NCI-H2171 treated with DMSO at 0.1 percent for 48 hours (cell line): ENCODE measurements at places on chromosomes 7 and 10.

- DNase-seq, result no peak
These were observed 751 bp upstream of the HYCC1 start for GRCh38 chr7:23014681-23015080.

GRCh38 chr7:14507617-14508016 lies 394.9 kb downstream of the DGKB start:
- DNase-seq, result peak; percentile 95

GRCh38 chr10:11249152-11249807 lies 231.6 kb downstream of the CELF2 start:
- no peak for DNase-seq

- peak; percentile 42 for DNase-seq
These were observed 86.7 kb downstream of the MDFIC start for GRCh38 chr7:115008465-115009114.

DNA sequence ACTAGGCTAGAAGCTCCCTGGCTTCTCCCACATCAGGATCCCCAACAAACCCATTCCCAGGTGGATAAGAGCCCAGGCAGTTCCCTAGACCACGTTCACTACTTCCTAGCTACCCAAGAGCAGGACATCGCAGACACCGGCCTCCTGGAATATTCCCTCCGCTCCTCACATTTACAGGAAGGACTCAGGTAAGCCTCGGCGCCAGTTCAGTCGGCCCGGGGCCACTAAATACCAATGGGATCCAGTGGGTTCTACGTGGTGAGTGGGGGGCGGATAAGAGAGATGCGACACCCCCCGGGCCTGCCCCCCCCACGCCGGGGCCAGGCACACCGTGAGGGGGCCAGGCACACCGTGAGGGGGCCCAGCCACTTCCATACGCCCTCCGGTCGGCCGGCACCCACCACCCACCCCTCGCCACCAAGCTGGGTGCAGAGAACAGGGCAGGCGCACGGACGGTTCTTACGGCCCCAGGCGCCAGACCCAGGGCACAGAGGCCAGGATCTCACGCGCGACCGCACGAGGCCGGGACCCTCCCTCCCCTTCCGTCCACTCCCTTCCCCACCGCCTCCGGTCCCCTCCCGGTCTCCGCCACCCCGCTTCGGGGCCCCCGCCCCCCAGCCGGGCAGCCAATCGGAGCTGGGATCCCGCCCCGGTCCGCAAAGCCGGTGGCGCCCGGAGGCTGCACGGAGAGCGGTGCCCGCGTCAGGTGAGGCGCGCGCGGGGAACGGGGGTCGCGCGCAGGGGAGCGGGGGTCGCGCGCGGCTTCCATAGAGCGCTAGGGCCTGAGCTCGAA lies at the start of gene BLVRA:
BLVRA (plus strand) TSS at position 652 of the 793 bp plus-strand sequence. CDS start 12,479 bp downstream, outside the sequence.
- DNase-seq, result peak; percentile 49

- DNase-seq, result no peak
These were observed 818.0 kb downstream of the PHTF2 start for GRCh38 chr7:78616539-78616938.

DNA sequence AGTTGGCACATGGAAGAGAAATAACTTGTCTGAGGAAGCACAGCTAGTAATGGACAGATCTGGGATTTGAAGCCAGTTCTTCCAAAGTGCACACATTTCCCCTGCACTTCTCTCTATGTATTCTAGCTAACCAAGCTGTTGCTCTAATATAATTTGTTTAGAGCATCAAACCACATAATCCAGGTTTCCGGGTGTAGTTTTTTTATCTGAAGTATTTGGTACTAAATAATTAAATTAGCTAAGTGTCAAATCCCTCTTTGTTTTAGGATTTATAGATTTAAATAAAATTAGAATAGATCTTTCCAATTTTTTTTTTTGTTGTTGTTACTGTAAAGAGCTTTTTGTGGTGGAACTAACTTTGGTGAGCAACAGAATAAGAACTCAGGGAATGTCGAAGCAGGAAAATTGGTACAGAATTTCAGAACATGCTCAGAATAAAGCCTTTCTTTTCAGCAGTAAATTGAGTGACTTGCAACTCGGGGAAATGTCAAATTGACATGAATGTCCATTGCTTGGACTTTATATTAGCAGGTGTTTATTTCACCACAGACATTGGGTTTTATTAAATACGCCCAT lies 33.7 kb downstream of the CAMK1D start:
- DNase-seq, result no peak

DNA sequence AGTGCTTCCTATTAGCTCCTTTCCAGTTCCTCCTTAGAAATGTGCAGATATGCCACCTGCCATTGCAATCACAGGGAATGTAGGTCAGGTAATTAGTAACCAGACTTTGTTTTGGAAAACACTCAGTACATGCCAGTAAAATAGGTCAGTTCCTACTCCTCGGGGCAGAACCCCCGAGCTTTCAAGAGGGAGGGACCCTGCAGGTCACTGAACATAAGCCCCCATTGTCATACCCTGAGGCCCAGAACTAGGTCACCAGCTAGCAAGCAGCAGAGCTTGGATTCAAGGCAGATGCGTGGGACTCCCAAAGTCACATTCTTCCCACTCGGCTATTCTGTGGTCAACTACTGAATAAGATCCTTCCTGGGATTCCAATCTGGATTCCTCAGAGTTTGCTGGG lies 104.8 kb downstream of the PPP1R3C start:
- no peak for DNase-seq

- no peak for DNase-seq
These were observed 90.7 kb downstream of the MKI67 start for GRCh38 chr10:128035557-128035973.

GRCh38 chr7:41312235-41312634 lies 390.7 kb downstream of the INHBA start:
- DNase-seq, result no peak

DNA sequence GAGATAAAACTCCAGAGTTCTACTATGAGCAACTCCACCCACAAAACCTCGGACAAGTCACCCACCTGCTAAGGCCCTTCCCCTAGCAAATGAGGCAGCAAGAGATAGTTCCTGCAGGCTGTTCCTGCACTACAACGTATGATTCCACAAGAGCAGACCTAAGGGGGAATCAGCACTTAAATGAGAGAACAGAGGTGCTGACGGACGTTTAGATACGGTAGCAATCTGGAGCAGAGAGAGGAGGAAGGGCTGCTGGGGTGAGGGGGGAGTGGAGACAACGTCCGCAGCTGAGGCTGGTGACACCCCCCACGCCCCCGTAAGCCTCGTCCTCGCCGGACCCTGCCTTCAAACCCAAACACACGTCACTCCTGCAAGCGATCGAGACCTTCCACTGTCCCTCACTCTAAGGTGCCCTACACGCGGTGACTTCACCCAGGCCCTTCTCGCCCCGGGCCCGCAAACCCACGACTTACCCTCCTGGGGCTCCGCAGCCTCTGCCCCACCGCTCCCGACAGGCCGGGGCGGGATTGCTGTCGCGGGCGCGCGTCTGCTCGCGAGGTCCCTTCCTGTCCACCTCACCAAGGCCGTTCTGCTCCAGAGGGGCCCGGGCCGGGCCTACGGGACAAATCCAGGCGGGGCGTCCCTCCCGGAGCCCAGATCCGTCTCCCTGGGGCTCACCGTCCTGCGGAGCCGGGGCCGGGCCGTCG lies 635 bp downstream of the ZNF12 start:
- DNase-seq, result no peak

- no peak for DNase-seq
These were observed 675.0 kb downstream of the CNTNAP2 start for GRCh38 chr7:146791344-146792285.

DNA sequence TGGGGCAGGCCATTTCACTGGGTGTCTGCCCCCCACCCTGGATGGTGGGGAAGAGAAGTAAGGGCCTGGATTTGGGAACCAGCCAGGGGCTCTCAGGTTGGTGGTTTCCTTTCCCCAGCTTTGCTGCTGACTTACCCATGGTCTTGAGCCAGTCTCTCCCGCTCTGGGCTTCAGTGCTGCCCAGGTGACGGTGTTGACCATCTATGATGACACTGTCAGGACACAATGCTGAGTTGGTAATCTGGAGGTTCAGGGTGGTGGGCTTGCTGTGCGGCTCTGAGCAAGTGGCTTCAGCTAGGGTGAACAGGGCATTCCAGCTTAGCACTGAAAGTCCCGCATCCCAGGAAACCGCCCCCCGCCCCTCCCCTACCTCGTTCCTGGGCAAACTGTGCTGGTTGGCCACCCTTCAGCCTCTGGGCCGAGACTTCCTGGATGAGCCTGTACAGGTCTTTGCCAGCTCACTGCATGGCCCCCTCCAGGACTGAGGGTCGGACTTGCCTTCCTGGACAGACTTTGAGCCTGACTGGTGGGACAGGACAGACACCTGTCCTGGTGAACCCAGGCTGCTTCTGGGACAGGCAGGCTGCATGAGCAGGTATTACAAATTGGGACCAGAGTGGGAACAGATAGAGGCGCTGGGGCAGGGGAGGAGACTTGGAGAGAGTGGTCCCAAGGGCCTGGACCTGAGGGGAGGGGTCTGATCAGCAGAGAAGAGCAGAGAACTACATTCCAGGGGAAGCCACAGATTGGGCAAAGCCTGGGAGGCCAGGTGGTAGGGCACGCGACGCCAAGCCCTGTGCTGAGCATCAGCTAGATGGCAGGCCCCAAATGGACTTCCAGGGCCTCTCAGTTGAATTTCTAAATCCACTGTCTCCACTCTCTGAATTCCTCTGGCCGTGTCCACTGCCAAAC lies 19.9 kb upstream of the ZMIZ1 start:
- DNase-seq, result no peak

- peak; percentile 34 for DNase-seq
These were observed 607 bp upstream of the SMO start for GRCh38 chr7:129187681-129188371.

DNA sequence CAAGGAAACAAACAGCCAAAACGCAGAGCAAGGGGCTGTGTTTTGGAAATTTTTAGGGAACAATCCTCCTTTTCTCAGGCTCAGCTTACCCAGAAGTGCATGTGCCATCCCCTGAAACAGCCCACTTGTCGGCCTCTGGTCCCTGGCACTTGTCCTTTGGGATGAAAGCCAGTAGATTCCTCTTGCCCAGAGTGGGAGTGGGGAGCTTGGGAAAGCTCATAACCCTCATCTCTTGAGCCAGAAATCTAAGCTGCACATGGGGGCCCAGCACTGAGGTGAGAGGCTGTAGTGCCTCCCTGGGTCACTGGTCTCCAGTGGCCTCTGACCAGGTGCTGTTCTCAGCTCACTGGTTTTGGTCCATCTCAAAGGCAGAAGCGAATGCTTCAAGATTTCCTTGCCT lies 150.3 kb downstream of the RNF216 start:
- DNase-seq, result no peak

DNA sequence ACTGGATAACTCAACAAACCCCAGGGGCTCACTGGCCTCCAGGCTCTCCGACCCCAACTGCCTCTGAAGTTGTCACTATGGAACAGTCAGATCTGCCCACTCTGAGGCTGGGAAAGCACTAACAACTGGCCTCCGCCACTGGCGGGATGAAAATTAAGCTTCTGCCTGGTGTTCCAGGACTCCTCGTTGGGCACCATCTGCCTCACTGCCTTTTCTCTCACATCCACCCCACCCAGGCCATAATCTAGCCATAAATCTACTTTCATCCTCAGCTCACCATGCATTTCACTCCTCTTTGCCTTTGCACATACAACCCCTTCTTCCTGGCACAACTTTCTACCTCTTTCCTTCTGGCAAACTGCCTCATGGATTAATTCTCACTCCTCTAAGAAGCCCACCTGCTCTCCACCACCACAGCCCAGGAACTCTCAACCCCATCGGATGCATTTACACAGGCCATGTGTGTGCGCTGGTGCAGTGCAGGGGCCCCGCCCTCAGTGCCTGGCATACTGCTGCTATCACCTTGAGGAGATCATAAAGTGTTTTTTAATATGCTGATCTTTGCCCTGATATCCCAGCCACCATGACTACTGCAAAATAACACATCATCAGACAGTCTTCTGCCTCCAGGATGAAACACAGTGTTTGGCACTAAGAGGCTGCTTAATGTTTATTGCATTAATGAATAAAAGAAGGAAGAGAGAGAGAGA lies 4.0 kb downstream of the CDHR1 start:
- DNase-seq, result no peak

GRCh38 chr7:117759950-117760640 lies 113.1 kb downstream of the CTTNBP2 start:
- DNase-seq, result no peak

DNA sequence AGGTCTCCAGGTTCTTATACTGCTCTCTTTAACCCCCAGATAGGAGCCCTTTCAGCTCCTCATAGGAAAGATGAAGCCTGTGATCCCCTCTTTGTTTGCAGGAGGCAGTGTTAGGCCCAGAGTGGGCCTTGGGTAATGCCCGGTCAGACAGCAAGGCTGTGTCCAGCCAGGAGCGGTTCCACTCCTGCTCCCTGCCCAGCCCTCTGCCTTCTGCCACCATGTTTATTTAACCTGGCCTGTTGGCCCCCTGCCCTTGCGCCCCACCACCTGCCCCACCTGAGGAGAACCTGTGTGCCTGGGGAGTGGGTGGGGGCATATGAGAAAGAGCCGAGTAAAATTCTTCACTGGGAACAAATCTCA lies 24.3 kb downstream of the CDH23 start:
- DNase-seq, result no peak

GRCh38 chr10:101538446-101538845 lies 49.6 kb downstream of the POLL start:
- peak; percentile 72 for DNase-seq

GRCh38 chr10:117096599-117097201 lies 41.4 kb downstream of the VAX1 start:
- no peak for DNase-seq

- DNase-seq, result no peak
These were observed 11.5 kb upstream of the PRKAG2 start for GRCh38 chr7:151888079-151889067.

- DNase-seq, result no peak
These were observed 268.0 kb downstream of the FRMD4A start for GRCh38 chr10:14062528-14063260.

DNA sequence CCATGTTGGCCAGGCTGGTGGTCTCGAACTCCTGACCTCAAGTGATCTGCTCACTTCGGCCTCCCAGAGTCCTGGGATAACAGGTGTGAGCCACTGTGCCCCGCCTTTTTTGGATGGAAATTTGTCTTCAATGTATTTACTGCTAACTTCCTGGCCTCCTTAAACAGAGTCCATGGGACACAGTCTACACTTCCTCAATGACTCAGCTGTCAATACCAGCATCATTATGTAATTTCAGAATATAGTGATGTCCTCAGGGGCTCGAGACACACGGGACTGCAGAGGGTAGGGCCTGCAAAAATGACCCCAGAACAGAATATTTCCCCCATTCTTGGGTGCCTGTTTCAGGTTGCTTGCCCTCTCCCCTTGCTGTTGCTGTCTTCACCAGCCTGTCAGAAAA lies 31.1 kb downstream of the CAMK2G start:
- no peak for DNase-seq

- no peak for DNase-seq
These were observed 138.1 kb upstream of the CHST15 start for GRCh38 chr10:124231168-124232155.
